ENCODE measurements at places on chromosomes 4 and X. TPM values are rescaled to one million over a fixed set of nuclear protein-coding genes. Genes with fewer than 3 reads are reported as not detected.

Gene CXCL11
- total RNA-seq = 2.0 TPM

Gene RENBP
- total RNA-seq = 27.4 TPM

Gene GAB1
- 25.8 TPM for total RNA-seq

Gene CENPVL2
- not detected for total RNA-seq

Gene ZCCHC12
- under 0.01 TPM for total RNA-seq

Gene ADH1B
- not detected for total RNA-seq

Gene SH3RF1
- total RNA-seq = 10.8 TPM

Gene CYBB
- not detected for total RNA-seq

Gene COX7B
- 279 TPM for total RNA-seq

Gene STPG2
- not detected for total RNA-seq

Gene PABPC5
- total RNA-seq = 2.0 TPM

Gene NSG1
- total RNA-seq = not detected

Gene INTS6L
- total RNA-seq = 3.3 TPM

Gene CMC4
- total RNA-seq = 11.7 TPM

Gene FAM133A
- not detected for total RNA-seq

Gene MXRA5
- under 0.01 TPM for total RNA-seq

Gene TMPRSS11F
- total RNA-seq = not detected

Gene SH2D1A
- total RNA-seq = not detected

Gene MOSPD2
- total RNA-seq = 18.8 TPM

Gene PRDM5
- total RNA-seq = 5.4 TPM

Gene GPR173
- 1.7 TPM for total RNA-seq

Gene HEPH
- total RNA-seq = 1.4 TPM

Gene TXK
- 0.23 TPM for total RNA-seq

Gene MTM1
- total RNA-seq = 16.7 TPM

Gene BMPR1B
- 0.51 TPM for total RNA-seq

Gene GC
- total RNA-seq = not detected

Gene SLC7A11
- 16.5 TPM for total RNA-seq

Measured in dermis blood vessel endothelial cell (primary cell).